Chondrocyte (in vitro differentiated cells): ENCODE measurements at places on chromosomes 2 and 18. TPM values are rescaled to one million over a fixed set of nuclear protein-coding genes. Genes with fewer than 3 reads are reported as not detected.

GRCh38 chr2:226030369-226030768 is 630.9 kb downstream of the NYAP2 start:
- H3K27ac ChIP-seq, result no peak overlapping the region
- DNase-seq, result no peak
- peak overlapping the region; percentile 81 for H3K4me3 ChIP-seq
- peaks cover 24% of the 10 kb centered on the region for H3K4me1 ChIP-seq

GRCh38 chr18:32760391-32760790 is 12.4 kb downstream of the KLHL14 start:
- peaks cover 21% of the 10 kb centered on the region for H3K27me3 ChIP-seq
- no peak overlapping the region for H3K4me3 ChIP-seq
- no peak overlapping the region for H3K27ac ChIP-seq
- no peaks in the 10 kb centered on the region for H3K36me3 ChIP-seq
- no peak for DNase-seq

DNA sequence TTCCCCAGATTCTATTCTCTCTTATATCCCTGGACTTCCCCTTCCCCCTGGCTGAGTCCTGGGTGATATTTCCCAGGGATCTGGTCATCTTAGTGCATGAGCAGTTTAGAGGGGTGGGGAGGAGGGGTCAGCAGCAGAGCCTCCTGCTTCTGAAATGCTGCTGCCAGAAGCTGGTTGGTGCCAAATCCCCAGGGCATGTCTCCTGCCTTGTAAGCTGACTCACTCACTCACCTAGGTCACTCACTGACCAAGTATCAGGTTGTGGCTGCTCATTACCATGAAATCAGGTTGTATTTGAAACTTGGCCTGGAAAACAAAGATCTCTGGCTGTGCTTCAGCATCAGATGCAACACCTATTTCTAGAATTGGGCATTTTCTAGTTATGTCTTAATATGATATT is 14.3 kb downstream of the GPR39 start:
- H3K27me3 ChIP-seq, result peaks cover 18% of the 10 kb centered on the region
- peaks cover 2% of the 10 kb centered on the region for H3K36me3 ChIP-seq
- no peak overlapping the region for H3K27ac ChIP-seq
- H3K4me1 ChIP-seq, result no peaks in the 10 kb centered on the region
- H3K4me3 ChIP-seq, result no peak overlapping the region

DNA sequence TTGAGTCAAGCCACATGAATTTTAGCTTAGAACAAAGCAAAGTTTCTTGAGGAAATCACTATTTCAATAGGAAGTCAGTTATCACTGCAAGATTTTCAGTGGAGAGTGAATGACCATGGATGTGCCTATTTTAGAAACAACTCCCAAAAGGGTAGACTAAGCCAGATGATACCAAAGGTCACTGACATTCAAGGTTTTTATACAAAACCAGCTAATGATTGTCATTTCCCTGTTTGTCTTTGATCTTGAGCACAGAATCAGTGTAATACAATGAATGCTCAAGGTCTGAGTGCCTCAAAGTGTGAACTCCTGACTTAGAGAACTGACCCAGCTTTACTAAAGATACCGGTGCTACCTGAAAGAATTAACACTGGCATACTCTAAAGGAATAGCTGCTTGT is 60.5 kb downstream of the CDH2 start:
- no peaks in the 10 kb centered on the region for H3K27me3 ChIP-seq
- no peaks in the 10 kb centered on the region for H3K36me3 ChIP-seq
- H3K27ac ChIP-seq, result peak overlapping the region; percentile 93
- H3K4me1 ChIP-seq, result peaks cover 81% of the 10 kb centered on the region

GRCh38 chr2:2610751-2611150 is 279.7 kb upstream of the MYT1L start:
- DNase-seq, result no peak
- H3K4me3 ChIP-seq, result no peak overlapping the region
- peaks cover 10% of the 10 kb centered on the region for H3K27me3 ChIP-seq
- peaks cover 6% of the 10 kb centered on the region for H3K36me3 ChIP-seq

GRCh38 chr2:88747990-88748389 is 56.5 kb downstream of the RPIA start:
- no peak overlapping the region for H3K27ac ChIP-seq
- H3K27me3 ChIP-seq, result no peaks in the 10 kb centered on the region
- H3K4me3 ChIP-seq, result no peak overlapping the region
- no peak for DNase-seq
- H3K36me3 ChIP-seq, result peaks cover 57% of the 10 kb centered on the region

ACMSD gene
- not detected in 3 replicates for total RNA-seq

FBXO36 gene
- total RNA-seq, result 3.0 to 5.9 TPM (median 3.3 TPM) in 3 replicates

CCL20 gene
- 0.45 to 1.9 TPM (median 0.79 TPM) in 3 replicates for total RNA-seq
